ENCODE measurements at places on chromosomes 12 and 14.

DNA sequence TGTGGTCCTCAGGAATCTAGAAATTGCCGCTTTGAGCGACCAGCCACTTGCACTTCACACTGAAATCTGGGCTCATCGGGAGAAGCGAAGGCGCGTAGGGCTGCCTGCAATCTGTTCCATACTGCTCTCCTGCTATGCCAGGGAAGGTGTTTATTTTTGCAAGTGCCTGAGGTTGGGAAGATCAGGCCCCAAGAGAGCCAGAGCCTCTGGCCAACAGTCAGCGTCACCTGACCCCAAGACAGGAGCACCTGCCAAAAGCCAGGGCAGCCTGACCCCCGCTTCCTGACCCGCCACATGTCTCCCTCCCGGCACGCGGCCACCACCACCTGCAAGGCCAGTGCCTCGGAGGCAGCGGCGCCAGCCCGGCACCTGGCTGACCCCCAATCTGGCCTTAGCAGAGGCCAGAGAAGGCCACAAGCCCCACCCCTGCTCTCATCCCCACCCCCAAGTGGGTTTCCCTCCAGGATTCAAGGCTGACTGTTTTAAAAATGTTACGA, 94.4 kb downstream of the CHGA start:
- peak; percentile 85 for DNase-seq

GRCh38 chr12:30794020-30794419, 39.3 kb upstream of the CAPRIN2 start:
- no peak for DNase-seq

DNA sequence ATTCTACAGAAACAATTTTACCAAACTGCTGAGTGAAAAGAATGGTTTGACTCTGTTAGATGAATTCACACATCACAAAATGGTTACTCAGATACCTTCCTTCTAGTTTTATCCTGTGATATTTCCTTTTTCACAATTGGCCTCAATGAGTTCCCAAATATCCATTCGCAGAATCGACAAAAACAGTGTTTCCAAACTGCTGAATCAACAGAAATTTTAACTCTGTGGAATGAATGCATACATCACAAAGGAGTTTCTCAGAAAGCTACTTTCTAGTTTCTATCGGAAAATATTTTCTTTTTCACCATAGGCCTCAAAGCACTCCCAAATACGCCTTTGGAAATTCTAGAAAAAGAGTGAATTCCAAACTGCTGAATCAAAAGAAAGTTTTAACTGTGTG, 525.0 kb downstream of the ALG10 start:
- no peak for DNase-seq

- DNase-seq, result no peak
Observed at GRCh38 chr14:94801225-94801624, 31.3 kb upstream of the GSC start.

GRCh38 chr12:48978741-48979601, 849 bp downstream of the WNT1 start:
- DNase-seq, result no peak

- no peak for DNase-seq
Observed at GRCh38 chr14:61211476-61212255, 69.5 kb downstream of the TMEM30B start.

DNA sequence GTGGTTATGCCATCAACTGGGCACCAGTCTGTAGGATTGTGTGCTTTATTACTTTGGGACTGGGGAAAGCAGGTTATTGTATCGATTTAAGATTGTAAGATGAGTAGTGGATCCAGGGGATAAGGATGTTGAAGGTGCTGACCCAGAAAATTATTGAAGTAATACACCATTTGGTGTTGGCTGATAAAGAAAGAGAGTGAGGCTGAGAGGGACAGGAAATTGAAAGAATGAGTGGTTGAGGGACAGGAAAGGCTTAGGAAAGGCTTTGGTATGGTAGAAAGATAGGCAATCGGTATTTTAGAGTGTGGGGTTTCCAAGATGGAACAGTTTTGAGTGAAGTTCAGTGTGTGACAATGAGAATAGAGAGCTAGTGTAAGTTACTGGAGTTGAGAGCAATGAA, 12.3 kb downstream of the PPHLN1 start:
- DNase-seq, result no peak

GRCh38 chr12:1566449-1567135, 27.8 kb downstream of the FBXL14 start:
- DNase-seq, result no peak

DNA sequence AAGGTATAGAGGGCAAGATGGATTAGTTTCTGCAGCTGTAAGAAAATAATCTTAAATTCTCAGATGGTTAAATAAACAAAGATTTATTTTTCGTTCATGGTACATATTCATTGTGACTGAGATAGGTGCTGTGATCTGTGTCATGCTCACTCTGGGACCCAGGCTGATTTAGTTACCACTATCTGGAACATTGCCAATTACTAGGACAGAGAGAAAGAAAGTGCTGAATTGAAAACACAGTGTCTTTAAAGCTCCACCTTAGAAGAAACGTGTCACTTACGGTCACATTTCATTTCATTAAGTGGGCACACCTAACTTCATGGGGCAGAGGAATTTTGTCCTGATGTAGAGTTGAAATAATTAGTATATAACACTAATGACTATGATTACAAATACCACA, 430.0 kb downstream of the CCDC91 start:
- no peak for DNase-seq

GRCh38 chr12:131038961-131039950, 85.5 kb downstream of the ADGRD1 start:
- DNase-seq, result peak; percentile 75

Data from upper lobe of left lung (tissue), 6 donors.